Activated CD4-positive, alpha-beta T cell treated with anti-CD3 and anti-CD28 coated beads, Interleukin-2, Interleukin-6, amounts not matched to agents 100 ng/mL and 50 ng/mL, durations not matched to agents 16 hours and 8 hours (primary cell): ENCODE measurements at places on chromosomes 1 and 21.

DNA sequence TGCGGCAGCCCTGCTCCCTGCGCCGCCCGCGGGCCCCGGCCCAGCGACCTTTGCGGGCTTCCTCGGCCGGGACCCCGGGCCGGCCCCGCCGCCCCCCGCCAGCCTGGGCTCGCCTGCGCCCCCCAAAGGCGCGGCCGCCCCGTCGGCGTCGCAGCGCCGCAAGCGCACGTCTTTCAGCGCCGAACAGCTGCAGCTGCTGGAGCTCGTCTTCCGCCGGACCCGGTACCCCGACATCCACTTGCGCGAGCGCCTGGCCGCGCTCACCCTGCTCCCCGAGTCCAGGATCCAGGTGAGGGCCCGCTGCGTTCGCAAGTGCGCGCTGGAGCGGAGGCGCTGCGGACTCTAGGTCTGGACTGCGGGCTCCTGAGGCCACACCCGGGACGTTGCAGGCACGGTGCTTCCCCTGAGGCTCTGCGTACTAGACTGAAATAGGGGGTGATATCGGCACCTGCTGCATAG is 351 bp downstream of the MIXL1 start:
- DNase-seq, result peak; percentile 27

DNA sequence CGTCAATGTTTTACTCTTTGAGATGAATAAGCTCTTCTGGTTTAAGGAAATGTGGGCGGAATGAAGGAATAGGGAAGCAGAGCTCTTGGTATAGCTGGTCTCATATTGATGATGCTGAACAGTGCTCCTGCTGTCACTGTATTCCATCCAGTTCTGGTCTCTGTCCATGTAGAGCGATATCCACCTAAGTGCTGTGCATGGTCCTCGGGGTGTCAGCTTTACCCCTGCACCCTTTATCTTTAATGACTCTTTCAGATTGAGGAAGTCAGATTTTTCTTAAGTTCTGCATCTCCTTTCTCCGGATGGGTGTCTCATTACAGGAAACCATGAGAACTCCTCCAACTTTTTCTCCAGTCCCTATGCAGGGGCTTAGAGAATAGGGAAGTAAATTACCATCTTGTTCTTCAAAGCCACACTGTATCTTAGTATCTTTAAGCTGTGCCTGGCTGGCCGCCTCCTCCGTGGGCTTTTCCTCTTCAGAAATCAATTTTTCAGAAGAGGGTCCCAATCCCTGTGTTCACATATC is 52.9 kb downstream of the PDE4B start:
- DNase-seq, result no peak

DNA sequence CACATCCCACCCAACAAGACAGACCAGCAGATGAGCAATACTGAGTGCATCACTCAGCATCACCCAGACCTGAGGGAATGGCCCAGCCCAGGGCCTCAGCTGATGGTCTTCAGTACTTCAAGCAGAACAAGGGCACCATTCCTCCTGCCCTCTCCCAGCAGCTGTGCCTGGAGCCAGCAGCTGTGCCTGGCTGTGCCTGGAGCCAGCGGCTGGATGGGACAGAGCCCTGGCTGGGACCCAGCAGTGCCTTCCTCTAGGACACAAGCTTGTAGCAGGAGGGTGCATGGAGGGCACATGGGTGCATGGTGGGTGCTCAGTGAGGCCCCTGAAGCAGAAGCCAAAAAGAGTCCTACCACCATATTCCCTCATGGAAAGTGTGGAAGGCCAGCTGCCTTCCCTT is 583.8 kb downstream of the NPHP4 start:
- DNase-seq, result no peak

- DNase-seq, result no peak
These were observed 3.0 kb downstream of the SPATA46 start for GRCh38 chr1:162373541-162374260.

DNA sequence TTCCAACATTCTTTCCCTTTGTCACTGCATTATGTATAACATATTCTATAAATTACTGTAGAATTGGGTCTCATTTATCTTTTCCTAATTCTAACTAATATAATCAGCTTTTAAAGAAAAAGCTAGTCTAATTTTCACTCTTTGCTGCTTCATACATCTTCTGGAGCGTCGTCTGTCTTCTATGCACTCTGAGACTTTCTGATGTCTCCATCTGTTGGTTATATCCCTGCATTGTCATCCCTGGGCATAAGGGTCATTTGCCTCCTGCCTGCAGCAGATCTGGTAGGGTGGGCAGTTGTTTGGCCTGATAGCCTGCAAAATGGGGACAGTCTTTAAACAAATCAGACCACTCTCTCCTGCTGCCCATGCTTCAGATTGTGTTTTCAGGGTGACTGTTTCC is 40.8 kb upstream of the DYNLT5 start:
- no peak for DNase-seq

DNA sequence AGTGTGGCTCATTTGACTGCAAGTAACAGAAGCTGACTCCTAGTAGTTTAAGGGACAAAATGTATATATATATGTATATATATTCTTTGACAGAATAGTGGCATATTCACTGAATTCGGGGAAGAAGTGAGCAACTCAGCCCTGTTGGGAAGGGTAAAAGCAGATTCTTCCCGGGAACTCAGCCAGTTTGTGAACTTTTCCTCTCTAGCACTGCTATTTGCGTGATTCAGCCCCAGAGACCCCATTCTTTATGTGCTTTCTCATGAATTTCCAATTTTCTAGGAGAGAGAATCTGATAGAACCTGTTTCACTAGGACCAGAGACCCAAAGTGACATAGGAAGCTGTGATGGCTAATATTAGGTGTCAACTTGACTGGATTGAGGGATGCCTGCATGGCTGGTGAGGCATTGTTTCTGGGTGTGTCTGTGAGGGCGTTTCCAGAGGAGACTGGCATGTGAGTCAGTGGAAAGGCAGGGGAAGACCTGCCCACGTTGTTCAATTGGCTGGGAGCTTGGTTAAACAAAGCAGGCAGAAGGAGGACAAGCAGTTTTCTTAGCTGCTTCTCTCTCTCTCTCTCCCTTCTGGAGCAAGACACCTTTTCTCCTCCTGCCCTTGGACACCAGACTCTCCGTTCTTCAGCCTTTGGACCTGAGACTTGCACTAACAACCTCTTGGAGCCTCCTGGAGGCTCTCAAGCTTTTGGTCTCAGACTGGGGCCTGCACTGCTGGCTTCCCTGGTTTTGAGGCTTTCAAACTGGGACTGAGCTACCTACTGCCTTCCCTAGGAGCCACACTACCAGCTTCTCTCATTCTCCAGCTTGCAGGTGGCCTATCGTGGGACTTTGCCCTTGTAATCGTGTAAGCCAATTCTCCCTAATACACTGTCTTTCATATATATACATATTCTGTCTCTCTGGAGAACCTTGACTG is 93.4 kb upstream of the KCNK1 start:
- no peak for DNase-seq

DNA sequence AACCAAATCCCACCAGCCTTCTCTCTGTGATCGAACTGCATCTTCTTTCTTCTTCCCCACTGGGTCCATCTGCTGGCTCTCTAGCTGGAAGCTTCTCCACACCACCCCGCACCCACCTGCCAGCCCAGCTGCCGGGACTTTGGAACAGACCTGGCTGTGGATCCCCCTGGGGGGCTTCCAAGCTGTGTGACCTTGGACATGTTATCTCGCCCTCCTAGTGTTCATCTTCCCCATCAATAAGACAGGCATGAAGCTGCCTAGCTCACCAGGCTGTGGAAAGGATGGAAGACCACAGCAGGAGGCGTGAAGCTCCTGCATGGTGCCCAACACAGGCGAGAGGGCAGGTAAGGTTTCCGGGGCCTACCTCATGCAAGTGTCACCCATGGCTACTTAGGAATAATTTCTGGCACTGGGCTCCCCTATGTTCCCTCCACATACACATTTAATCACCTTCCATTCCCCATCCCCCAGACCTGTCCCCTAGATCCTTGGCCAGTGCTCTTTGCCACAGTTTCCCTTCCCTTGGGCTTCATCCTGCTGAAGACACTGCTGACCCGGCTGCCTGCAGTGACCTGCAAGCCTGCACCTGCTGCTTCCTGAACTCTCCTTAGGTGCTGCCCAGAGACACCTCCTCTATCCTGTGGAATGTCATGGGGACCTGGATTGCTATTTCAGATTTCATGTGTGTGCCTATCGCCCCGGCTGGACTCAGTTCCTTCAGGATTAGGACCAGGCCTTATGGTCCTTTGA is 13.2 kb upstream of the C2CD2 start:
- no peak for DNase-seq

GRCh38 chr1:11558276-11558675 is 79.3 kb downstream of the DISP3 start:
- DNase-seq, result no peak

- DNase-seq, result no peak
These were observed at the start of gene PTAFR for GRCh38 chr1:28176492-28177470. PTAFR (minus strand) TSS chr1:28176690; CDS start chr1:28151021, 25,669 bp downstream.
